GM12878 (cell line): ENCODE measurements at places on chromosomes 4 and X. TPM values are rescaled to one million over a fixed set of nuclear protein-coding genes. Genes with fewer than 3 reads are reported as not detected.

- DNase-seq: no peak
Observed at GRCh38 chr4:21555083-21555482, 393.5 kb downstream of the KCNIP4 start.

DNA sequence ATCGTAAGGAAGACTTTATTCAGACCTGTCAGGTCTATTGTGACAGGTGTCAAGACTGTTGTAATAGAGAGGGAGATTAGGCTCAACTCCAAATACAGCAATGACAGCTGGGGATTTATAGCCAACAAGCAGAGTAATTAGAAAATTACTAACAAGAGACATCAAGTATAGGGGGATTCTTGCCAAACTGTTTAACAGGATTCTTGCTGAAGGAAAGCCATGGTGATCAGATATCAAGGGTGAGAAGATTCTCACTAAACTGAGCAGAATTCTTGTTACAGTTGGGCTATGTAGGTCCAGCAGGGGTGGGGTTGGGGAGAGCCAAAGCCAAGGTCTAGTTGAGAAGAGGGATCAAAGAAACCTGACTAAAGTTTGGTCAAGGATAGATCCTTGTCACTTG, 461.0 kb upstream of the GALNT7 start:
- no peak for DNase-seq

DNA sequence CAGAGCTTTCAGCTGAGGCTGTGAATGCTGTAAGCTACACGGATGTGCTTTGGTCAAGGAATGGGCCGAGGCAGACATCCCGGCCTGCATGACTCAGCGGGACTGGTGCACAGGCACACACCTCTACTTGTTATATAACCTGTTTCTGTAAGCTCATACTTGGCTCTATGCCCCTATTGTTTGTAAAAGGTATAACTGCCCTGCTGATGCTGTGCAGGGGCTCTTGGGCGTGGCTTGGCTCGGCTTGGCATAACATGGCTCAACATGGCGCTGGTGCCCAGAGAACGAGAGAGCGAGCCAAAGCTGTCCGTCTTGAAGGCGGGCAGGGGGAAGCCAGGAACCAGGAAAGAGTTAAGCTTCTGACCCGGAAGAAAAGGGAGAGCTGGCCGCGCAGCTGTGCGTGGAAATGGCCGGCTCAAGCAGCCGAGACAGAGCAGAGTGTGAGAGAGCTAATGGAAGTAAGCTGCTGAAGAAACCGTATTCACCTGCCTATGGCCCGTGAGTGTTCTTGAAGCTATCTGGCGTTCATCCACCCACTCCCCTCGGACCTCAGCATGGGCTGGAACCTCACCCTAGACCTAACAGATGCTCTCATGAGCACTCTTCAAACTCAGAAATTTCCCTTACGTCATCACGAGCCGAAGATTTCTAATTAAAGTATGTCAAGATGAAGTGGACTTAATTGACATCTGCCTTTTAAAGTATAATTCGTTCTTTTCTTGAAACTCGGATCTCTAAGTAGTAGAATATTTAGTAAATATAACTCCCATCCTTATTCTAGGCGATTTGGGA, 286.3 kb upstream of the AGA start:
- DNase-seq: no peak

DNA sequence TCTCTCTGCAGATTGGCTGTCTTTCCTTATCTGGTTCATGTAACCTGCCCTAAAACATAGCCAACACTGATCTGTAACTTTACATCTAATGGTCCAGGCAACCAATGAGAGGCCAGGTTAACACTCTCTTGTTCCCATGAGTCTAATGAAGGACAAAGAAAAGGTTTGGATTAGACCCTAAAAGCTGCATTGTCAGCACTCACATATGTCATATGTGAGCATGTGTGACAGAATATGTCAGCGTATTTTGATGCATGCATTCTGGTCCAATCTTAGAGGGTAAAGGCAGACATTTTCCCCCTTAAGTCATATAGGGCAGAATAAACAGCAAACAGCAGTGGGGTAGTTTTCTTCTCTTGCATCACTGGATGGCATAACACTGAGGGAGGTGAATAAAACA, 3.7 kb downstream of the NDST3 start:
- DNase-seq: no peak

DNA sequence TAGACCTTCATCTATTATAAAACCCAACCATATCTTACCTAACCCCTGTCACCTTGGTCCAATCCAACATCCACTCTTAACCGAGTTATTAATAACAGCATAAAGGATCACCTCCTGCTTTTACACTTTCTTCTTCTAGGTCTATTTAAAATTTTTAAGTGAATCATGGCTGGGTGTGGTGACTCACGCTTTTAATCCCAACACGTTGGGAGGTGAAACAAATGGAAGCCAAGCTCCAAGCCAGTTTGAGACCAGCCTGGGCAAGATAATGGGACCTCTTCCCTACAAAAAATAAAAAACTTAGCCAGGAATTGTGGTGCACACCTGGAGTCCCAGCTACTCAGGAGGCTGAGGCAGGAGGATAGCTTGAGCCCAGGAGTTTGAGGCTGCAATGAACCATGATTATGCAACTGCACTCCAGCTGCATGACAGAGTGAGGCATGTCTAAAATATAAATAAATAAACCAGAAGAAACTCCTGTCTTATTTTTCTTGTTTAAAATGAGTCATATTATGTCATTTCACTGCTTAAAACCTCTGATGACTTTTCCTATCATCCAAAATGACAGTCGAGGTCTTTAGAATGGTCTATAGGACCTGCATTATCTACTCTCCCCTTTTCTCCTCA, 188.4 kb downstream of the GASK1B start:
- no peak for DNase-seq

- no peak for DNase-seq
Observed at GRCh38 chr4:153518637-153519389, 52.7 kb downstream of the TMEM131L start.

The TRIML2 gene
- not detected in 2 replicates for total RNA-seq

The PLP1 gene
- total RNA-seq: not detected in 2 replicates
